Dermis blood vessel endothelial cell (primary cell): ENCODE measurements at places on chromosomes 12 and 14. TPM values are rescaled to one million over a fixed set of nuclear protein-coding genes. Genes with fewer than 3 reads are reported as not detected.
A peak's percentile ranks its signal among the peaks of the same experiment; 100 is the strongest.

- DNase-seq, result peak; percentile 84
These were observed 467 bp upstream of the JAG2 start for GRCh38 chr14:105168979-105169507.

GRCh38 chr14:54085841-54086240 is 129.2 kb upstream of the BMP4 start:
- no peak for DNase-seq

DNA sequence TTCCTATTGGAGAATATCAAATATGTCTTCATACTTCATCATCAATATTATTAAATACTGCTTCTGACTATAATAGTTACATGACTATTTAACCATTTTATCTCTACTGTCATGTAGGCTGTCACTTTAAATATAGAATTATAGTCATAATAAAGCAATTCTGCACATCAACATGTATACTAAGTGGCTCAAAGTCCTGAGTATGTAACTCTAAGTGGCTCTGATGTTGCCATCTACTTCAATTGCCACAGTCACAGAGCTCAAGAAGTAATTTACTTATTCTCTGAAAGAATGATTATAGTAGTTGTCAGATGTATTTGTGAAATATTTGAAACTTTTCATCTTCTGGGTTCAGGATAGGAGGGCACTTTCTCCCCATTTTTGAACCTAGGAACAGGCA is 202.3 kb downstream of the KITLG start:
- DNase-seq, result no peak

GRCh38 chr14:65287264-65288131 is 125.0 kb upstream of the FUT8 start:
- no peak for DNase-seq

DNA sequence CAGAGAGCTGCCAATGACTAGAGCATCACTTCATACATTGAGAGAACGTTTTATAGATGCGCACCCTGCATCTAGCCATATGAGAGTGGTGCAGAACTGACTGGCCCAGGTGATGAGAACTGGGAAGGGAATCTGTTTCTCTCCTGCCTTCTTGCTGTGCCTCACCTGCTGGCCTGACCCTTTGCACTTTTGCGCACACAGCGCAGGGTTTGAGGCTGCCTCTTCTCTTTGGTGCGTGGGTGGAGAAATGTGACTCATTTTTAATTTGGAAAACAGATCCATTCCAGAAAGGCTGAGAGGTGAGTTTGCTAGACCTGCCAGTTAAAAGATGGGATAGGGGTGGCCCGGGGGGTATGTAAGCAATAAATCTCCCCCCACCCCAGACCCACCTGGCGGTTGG is 453 bp upstream of the ESRRB start:
- DNase-seq, result no peak

- DNase-seq, result no peak
These were observed 25.4 kb downstream of the CHST11 start for GRCh38 chr12:104482113-104482512.

GRCh38 chr12:49950273-49951251 is at the start of gene AQP2:
AQP2 (plus strand) TSS chr12:49950737; CDS start chr12:49950831, 94 bp downstream.
- DNase-seq, result no peak

DNA sequence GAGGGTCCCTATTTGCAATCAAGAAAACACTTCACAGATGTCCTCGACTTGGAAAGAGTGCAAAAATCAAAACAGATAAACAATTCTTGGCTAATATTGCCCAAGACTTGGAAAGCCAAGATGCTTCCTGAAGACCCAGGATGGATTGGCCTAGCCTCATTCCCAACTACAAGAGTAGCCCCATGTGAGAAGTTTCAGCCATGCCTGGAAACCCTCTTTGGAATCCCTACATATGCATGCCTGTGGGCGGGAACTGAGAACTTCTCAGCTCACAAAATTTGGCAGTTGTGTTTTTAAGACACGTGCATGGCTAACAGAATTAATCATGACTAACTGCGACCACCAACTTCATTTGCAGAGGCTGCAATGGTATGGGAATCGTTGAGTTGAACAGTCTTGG is 283.2 kb upstream of the TBX3 start:
- no peak for DNase-seq

DNA sequence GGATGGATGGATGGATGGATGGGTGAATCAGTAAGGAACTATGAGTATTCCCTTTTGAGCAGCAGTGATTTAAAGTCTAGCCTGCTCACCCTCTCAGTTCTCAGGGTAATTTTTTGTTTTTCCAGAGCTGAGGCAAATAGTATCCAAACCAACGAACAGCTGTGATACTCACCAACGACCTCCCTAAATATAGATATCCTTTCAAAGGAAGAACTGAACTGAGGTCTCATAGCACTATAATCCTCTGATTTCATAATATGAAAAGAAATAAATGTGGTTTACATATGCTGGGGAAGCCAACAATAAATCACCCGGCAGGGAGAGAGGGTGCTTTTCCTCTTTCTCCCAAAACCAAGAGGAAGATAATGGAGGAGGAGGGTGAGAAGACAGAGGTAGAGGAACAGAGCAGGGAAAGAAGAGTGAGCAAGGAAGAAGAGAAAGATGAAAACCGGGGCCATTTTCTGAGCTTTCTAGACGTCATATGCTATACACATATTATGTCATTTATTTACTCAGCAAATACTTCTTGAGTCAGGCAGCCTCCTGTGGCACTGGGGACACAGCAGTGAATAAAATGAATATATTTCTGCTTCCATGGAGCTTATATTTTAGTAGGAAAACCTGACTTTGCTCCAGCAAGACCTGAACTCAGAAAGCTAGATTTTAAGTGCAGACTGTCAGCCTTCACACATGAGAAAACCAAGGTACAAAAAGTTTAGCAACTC is 710.7 kb upstream of the TBX3 start:
- no peak for DNase-seq

DNA sequence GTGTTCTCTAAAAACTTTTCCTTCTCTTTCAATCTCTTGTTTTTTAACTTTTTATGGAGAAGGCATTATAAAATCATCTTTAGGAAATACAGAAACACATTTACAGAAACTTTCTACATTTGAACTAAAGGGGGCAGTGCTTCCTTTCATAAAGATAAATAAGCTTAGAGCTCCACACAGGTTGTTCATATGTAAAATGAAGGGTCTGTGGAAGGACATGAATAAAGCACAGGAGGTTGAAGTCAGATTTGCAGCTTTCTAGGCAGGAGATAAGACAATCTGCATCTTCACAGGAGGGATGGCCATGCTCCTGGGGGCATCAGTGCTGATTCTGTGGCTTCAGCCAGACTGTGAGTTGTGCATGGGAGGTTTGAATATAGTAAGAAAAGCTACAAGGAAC is 426.0 kb downstream of the DAD1 start:
- DNase-seq, result no peak

GRCh38 chr12:27057543-27057942 is 24.8 kb downstream of the C12orf71 start:
- DNase-seq, result no peak

GRCh38 chr14:91264151-91265150 is 19.9 kb upstream of the GPR68 start:
- peak; percentile 35 for DNase-seq

- no peak for DNase-seq
These were observed 250.1 kb downstream of the ADGRD1 start for GRCh38 chr12:131203666-131204415.

GRCh38 chr12:2999265-2999841 is 40.2 kb downstream of the TEAD4 start:
- no peak for DNase-seq

DNA sequence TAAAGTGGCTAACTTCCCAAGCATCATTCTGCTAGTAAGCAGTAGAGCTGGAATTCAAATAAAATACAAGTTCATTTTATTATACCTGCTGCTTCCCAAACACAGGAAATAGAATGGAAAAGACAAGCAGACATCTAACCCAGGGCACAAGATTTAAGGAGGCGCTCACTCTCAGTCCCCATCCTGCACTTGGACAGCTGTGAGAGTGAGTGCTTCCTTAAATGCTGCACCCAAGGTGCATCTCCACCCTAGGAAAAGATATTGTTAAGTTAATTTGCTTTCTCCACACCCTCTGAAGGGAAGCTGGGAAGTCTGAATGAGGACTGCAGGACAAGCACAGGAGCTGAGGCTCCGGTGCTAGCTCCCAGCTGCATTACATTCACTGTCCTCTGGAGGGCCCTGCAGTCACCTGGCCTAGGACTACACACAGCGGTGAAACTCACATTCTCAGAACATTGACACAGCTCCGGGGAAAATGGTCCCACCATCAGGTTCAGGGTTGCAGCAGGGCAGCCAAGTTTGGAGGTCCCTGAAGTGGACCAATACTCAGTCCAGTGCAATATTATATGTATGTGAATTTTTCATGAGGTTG is 14.2 kb downstream of the HEBP1 start:
- peak; percentile 69 for DNase-seq

- no peak for DNase-seq
These were observed 1137.1 kb downstream of the FSCB start for GRCh38 chr14:43369710-43370564.

DNA sequence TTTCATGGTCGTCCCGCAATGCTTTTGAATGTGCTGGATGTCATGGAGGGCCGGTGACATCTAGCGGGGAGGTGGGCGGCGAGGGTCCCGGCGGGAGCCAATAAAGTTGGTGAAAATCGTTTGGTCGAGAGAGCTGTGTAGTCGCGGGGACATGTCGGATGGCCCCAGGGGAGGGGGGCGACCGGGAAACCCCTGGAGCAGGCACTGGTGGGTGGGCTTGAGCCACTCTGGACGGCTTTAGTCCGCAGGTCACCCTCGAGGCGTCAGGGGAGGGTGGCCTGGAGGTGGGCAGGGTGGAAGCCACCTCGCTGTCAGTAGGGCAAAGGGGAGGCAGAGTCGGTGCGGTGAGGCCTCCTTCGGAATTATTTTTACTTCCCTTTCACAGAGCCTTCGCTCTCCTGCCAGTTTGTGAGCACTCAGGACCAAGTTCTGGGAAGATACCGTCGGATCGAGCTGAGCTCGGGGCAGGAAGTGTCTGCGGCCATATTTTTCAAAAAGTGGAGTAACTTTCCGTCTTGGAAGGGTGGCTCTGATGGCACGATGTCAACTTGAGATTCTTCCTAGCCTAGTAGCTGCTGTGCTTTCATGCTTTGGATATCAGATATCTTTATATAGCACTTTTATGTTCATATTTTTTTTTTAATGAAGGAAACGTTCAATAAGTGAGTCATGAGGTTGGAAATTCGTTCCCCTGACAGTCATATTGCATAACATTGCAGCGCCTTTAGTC is 28.2 kb downstream of the WBP11 start:
- peak; percentile 58 for DNase-seq

DNA sequence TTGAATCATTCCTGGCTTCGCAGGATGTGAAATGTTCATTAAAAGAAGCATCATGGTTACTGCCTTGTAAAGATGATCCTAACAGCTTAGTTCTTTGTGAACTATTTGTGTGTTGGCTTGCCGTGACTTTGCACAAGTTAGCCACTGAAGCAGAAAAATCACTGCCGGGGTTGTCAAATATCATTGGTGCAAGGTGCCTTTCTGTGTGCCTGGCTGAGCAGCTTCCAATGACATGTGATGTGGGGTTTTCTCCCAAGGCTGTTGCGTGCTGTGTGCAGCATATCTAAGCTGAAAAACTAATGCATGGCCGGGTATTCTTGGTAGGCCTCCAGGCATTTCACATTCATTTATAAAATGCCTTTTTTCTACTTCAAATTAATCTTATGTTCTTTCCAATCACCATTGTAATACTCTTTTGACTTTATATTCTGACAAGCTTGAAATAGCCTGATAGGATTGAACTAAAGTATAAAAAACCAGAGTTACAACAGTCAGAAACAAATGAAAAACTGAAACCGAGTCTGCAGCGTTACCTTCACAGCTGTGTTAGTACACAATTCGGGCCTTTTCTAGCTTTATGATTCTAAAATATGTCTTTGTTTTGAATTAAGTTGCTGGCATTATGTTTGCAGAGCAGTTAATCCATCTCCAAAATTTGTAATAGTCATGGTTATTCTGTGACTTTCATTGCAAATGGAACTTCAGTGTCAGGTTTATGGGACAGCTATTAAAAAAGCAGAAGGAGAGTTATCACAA is 222.1 kb downstream of the SYT1 start:
- DNase-seq, result no peak

DNA sequence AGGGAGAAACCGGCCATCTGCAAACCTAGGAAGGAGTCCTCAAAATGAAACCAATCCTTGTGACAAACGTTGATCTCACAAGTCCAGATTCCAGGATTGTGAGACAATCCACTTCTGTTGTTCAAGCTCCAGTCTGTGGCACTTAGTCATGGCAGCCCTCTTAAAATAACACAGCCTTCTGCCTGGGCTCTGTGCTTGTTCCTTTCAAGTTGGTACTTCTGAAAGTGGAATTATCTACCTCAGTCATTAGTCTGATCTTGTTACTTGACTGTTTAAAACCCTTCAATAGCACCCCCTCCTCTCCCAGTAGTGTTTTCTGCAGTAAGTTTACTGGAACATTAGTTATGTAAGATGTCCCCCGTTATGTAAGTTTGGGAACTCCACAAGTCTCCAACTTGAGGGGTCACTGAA is 111.0 kb upstream of the HIF1A start:
- no peak for DNase-seq

CISTR gene
- not detected in 2 replicates for total RNA-seq

NFE2 gene
- total RNA-seq, result not detected in 2 replicates

CCDC196 gene
- not detected in 2 replicates for total RNA-seq

JKAMP gene
- total RNA-seq, result 78.1 and 86.0 TPM in 2 replicates

ARPC3 gene
- 297 and 356 TPM in 2 replicates for total RNA-seq

LMNTD1 gene
- 0.19 TPM in 1 of 2 replicates, not detected in the other for total RNA-seq

SVOP gene
- total RNA-seq, result not detected in 2 replicates

ACOT6 gene
- not detected in 2 replicates for total RNA-seq

CYP46A1 gene
- total RNA-seq, result under 0.01 and 0.14 TPM in 2 replicates

LRTM2 gene
- not detected in 2 replicates for total RNA-seq
